Fibroblast of skin of scalp (primary cell): ENCODE measurements at places on chromosomes 6 and 20.

GRCh38 chr6:24004062-24004461, 122.0 kb upstream of the NRSN1 start:
- peak; percentile 23 for DNase-seq

DNA sequence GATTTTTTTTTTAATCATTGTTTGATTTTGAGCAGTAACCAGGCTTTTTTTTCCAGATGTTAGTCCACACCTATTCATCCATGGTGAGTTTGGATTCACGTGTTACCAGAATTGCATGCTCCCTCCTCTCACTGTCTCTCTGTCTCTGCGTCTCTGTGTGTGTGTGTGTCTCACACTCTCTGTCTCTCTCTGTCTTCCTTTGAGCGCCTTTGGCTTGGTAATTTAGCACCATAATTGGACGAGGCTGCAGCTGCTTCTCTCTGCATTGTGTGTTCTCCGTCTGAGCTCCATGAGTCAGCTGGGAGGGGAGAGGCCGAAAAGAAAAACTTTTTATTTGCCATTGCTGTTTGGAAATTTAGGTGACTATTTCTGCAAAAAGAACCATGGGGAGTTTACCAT, 3.4 kb downstream of the TFAP2B start:
- DNase-seq: no peak

- no peak for DNase-seq
Observed at GRCh38 chr6:26347699-26348098, 17.3 kb upstream of the BTN3A2 start.

- no peak for DNase-seq
Observed at GRCh38 chr20:61916318-61916891, 149.3 kb downstream of the TAF4 start.

GRCh38 chr20:760751-761417, 7.4 kb downstream of the SLC52A3 start:
- peak; percentile 2 for DNase-seq

DNA sequence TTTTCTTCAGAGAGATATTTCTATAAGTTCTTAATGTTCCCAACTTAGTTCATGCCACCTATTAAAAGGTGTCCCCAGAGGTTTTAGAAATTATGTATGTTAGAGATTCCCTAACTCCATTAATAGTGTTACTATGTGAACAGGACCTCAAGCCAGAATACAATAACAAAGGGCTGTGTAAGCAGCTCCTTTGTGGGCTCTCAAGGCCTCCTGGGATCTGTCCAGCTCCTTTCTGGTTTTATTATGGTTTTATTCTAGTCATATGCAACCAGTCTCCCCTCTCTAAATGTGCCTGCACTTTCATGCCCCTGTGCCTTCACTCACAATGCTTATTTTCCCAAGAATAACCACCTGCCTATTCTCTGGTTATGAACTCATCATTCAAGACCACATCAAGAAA, 22.7 kb downstream of the NRSN1 start:
- DNase-seq: no peak

DNA sequence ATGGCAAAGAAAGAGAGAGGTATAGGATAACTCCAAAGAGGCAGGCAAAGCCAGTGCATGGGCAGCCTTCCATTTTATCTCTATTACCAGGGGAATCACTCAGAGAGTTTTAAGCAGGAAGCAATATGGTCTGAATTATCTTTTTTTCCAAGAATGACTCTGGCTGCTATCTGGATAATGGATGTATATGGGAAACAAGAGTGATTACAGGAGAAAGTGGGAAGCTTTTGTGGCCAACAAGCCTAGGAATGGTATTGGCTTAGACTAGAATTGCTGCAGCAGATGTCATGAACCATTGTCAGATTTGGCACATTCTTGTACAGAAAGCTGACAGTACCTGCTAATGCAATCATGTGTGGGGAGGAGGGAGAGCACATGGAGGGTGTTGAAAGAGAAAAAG, 73.0 kb upstream of the BTBD3 start:
- DNase-seq: no peak
